ENCODE measurements at places on chromosomes 11 and 22.

DNA sequence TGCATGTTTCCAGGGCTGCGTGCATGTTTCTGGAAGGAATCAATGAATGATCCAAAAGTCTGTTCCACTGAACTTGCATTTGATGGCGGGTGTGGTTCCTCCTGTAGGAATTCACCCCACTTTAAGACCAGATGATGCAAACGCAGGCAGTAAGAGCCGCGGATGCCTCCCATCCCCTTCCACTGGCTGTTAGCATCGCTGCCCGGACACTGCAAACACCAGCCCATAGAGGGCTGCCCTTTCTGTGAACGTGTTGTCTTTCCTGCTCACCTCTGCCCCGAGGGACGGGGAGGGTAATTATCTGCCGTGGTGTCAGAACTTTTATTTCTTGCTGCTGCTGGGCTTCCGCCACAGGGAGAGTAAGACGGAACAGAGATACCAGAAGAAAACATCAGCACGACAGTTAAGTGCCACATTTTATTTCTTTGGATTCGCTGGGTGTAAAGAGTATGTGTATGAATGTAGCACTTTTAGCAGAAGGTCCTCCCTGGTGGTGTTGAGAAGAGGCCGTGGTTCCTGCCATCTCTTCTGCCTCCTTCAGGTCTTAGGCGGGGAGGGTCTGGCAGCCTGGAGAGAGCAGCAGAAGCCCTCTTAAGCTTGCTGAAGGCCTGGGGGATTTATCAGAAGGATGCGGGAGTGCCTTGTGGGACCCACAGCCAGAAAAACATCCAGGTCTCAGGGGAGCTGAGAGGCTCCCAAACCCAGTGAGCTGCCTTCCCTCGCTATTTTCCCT lies 53.2 kb upstream of the NECTIN1 start:
- DNase-seq = no peak

GRCh38 chr22:44531487-44531886 lies 33.5 kb upstream of the RTL6 start:
- DNase-seq = no peak

DNA sequence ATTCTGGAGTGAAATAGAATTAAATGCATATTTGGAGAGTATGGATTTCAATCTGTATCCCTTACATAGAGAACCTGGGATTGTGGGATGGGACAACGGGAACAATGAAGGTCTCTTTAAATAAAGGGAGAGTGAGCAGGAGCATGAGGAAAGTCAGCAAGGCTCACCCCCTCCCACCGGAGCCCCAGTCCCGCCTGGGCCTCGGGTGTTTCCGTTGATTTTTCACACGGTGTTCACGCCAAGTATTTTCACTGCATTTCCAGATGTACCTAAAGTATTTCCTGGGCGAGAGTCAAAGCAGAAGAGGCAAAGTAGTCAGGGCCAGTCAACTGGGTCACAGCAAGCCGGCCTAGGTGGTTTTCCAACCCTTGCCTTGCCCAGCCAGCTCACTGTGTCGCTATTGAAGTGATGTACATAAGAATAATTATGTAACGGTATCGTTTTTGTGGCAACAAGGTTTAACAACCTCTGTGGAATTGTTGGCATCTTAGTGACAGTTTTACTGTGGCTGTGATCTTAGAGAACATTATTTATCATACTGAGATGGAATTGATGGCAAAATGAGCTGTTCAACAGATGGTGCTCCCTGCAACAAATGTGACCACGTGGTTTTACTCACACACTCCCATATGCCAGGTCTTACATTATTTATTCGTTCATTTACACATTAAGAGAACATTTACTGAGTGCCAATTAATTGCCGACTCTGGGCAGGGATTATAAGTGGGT lies 177.3 kb downstream of the ADAMTS15 start:
- no peak for DNase-seq

DNA sequence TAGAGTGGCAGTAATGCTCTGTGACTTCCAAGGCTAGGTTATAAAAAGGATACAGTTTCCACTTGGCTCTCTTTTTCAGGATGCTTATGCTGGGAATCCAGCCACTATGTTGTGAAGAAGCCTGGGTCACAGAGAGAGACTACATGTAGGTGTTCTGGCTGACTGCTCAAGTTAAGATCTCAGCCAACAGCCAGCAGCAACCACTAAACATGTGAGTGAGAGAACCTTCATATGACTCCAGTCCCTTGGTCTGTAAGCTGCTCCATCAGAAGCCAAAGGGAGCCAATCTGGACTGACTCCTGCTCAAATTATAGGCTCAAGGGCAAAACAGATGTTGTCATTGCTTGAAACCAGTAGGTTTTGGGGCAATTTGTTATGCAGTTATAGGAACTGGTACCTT lies 162.7 kb downstream of the MAML2 start:
- DNase-seq = no peak

DNA sequence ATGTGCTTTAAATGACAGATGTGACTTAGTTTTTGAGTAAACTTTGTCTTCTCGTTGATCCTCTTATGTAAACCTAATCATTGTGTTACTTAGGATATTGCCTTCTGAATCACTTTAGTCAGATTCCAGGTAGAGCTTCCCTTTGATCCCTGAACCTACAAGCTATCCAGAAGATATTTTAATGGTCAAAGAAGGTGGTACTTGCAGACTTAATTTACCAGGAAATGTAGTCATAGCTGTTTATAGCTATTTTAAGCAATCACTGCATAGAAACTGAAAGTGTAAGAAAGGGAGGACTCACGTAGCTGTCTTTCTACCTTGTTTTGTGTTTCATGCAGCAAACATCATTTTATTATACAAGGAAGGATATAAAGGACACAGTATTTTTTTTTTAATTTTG lies 189.5 kb downstream of the DDX10 start:
- peak; percentile 52 for DNase-seq

GRCh38 chr22:37533995-37534394 lies 14.8 kb upstream of the CARD10 start:
- DNase-seq = no peak
